GM23248 (cell line): ENCODE measurements at places on chromosomes 5 and 9. TPM values are rescaled to one million over a fixed set of nuclear protein-coding genes. Genes with fewer than 3 reads are reported as not detected.
A peak's percentile ranks its signal among the peaks of the same experiment; 100 is the strongest.

- DNase-seq, result no peak
Observed at GRCh38 chr9:9615086-9615485, 997.7 kb downstream of the PTPRD start.

DNA sequence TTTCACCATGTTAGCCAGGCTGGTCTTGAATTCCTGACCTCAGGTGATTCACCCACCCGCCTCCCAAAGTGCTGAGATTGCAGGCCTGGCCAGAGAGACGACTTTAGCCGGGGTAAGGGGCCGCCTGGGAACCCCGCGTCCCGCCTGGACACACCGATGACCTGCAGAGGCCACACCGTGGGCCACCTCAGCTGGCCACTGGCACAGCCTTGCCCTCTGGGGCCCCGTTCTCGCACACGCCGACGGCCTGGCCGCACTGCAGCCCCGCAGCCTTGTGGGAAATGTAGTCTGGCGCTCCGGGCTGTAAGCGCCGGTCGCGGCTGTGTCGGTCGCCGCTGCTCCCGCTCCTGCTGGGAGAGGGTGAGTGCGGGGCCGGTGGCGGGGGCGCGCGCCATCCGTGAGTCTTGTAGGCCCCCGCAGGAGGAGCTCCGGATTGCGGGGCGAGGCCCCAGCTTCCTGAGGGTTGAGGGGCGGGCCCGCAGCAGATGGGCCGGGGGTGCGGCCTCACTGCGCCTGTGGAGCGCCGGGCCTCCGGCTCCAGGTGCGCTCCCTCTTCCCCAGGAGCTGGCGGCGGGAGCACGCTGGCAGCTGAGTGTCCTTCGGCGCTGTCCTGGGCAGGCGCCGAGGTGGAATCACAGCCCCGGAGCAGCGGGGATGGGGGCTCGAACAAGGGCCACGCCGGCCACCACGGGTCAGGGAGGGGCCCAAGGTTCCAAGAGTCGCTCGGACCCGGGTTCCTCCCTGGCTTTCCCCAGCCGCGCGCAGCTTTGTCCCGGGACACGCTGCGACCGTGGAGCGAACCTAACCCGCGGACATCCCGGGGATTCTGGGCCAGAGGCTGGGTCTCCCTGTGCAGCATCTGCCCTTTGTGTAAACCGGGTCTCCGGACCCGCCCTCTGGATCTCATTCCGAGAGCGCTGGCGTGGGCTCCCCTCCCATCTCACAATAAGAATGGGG lies at the start of gene ZFP2:
TSS of gene ZFP2 (plus strand) at position 299 of the 957 bp plus-strand sequence. CDS start 35,401 bp downstream, outside the sequence.
- DNase-seq, result peak; percentile 76

GRCh38 chr5:20692913-20693312 lies 704.9 kb upstream of the CDH18 start:
- DNase-seq, result no peak

Gene PCDHA9
- total RNA-seq, result not detected in 2 replicates

Gene PNPLA7
- 0.54 and 0.89 TPM in 2 replicates for total RNA-seq

Gene NEUROG1
- not detected in 2 replicates for total RNA-seq

Gene LIX1
- not detected in 2 replicates for total RNA-seq

Gene WNK2
- not detected in 2 replicates for total RNA-seq

GRCh38 chr5:179616002-179616594 lies 7.4 kb downstream of the HNRNPH1 start:
- DNase-seq, result no peak

Gene UBTD2
- total RNA-seq, result 36.4 and 41.4 TPM in 2 replicates

DNA sequence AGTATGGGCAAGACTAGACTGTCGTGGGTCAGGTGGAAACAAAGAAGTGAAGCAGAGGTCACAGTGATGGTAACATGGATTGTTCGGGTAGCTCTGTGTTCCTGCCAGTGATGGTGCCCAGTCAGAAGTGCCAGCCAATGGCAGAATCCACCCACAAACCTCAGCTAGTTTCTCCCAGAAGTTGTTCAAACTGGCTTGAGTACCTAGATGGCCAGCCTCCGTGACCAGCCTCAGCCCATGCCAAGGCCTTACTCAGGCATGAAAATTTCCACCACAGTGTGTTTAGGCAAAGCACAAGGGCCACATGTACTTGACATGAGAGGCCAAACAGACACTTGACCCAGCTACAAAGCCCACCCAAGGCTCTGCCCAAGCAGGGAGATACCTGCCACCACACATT lies 19.4 kb upstream of the BTNL9 start:
- DNase-seq, result no peak

DNA sequence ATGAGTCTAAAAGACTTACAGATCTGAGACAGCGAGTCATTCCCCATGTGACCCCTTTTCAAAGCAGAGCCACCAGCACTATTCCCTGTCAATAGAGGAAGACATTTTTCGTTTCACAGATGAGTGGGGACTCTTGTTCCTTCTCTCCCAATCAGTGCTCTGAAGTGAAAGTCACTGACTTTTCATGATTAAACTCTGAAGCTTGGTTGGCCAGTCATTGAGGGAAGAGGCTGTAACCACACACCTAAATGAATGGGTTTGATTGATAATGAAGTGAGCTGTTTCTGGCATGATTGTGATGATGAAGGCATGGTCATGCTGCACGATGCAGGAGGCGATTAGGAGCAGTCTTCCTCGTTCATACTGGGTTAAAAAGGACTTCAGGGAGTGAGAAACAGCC lies 171.9 kb downstream of the ZNF462 start:
- no peak for DNase-seq

Gene NR2F1
- total RNA-seq, result 14.3 and 17.1 TPM in 2 replicates

Gene DDX31
- total RNA-seq, result 11.0 and 14.9 TPM in 2 replicates

Gene UGT3A2
- total RNA-seq, result not detected in 2 replicates

Gene GDNF
- 2.9 and 3.7 TPM in 2 replicates for total RNA-seq

DNA sequence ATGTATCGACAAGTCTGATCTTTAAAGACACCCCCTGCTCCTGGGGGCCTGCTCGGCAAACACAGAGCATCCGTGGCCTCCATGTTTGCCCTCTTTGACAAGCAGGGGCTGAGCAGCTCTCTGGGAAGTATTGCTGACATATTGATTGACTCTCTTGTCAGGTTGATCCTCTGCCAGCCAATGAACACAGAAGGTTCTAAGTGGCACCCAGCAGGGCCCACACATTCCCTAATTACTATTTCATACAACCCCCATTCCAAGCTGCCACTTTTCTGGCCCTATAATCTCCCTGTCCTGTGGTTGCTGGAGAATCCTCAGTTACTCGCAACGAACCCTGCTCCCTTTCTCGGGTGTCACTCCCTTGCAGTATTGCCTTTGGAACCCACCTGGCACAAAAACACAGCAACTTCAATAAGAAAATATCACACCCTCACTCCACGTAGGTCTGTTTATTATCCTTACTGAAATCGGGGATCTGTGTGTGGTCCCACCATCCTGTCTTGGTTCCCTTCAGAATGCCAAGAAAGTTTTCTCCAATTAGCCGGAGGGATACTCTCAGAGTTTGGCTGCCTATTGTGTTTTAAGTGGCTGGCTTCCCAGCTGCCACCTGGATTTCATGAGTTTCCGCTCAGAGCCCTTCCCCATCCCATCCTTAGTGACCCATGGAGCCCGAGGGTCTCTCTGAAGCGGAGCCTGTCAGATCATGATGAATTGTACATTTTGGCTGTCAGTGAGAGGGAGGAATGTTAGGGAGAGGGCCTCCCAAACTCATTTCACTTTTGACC lies 249.0 kb upstream of the WWC1 start:
- DNase-seq, result no peak

DNA sequence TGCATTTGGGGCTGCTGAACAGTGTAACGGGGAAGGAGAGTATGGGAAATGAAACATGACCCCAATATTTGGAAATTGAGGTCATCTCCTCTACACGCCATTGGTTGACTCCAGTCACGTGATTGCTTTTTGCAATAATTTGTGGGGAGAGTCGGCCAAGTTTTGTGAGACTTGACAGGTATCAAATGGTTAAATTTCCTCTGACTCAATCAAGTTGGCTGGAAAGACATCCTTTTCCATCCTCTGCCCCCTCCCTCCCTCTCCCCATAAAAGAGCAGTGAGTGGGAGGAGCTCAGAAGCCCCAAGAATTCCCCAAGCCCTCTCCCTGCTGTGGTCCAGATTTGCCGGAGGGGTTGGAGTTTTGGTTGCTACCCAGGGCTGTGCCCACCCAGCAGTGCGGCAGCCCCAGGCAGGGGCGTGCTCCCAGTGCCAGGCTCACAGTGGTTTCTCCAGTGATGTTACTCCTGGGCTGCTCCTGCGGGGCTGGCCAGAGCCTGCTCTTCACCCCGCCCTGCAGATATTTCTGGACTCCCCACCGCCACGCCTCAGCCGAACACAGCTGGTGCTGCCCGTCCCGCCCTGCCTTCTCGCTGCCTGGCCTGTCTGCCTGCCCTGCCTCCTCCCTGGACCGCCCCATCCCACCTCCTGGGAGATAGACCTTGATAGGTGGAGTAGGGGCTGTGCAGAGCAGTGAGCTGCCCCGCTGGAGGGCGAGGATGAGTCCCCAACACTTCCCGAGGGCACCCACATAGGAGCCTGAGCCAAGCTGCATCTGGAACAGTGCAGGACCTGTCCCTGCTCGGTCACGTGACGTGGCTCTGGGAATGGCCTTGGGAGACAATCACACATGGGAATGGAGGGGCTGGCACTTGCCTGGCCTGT lies 3.4 kb downstream of the COL5A1 start:
- peak; percentile 98 for DNase-seq

Gene CDX1
- not detected in 2 replicates for total RNA-seq

GRCh38 chr5:86320266-86320665 lies 297.5 kb upstream of the COX7C start:
- no peak for DNase-seq

DNA sequence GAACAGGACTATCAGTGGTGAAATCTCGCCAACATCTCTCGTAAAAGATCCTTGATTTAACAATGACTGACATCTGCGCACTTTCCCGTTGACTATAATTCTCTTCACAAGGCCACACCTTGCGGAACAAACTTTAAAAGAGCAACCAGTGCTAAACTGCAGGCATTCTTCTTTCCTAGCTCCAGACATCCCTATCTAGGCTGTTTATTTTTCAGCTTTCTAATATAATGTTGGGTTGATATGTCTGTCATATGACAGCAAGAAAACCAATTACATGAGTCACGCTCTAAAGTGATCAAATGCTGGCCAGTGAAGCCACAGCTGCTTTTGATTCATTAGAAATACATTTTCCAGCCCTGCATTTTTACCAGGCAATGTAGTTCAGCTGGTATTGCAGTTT lies 162.5 kb downstream of the ELAVL2 start:
- DNase-seq, result no peak

DNA sequence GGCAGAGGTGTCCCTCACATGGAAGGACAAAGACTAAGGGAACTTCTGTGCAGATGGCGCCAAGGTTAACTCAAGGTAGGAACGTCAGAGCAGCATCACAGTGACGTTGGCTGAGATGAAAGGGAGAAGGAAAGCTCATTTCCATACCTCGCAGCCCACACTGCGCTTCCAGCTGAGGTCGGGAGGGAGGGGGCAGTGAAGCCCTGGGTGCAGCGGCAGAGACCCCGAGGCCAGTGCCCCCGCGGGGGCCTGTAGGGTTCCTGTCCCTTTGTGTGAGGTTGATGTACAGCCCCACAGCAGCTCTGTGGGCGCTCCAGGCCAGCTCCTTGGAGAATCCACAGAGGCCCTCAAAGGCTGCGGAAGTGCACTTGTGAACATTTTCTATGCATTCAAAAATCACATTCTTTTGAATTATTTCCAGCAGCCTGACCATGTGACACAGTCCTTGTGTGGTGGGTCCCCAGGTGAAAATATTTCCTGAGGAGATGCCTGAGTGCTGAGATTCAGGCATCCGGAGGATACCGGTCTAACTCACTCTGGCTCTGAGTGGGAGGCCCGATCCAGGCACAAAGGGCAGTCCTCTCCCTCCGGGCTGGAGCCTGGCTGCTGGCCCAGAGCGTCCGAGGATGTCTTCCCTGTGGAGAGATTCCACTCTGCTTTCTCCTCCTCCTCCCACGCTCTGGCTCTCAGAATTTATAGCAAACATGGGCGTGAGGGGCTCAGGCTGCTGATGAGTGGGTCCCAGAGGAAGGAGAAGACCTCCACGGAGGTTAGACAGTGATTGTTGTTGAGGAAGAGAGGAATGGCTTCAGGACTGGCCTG lies 150.7 kb downstream of the ICE1 start:
- DNase-seq, result no peak

DNA sequence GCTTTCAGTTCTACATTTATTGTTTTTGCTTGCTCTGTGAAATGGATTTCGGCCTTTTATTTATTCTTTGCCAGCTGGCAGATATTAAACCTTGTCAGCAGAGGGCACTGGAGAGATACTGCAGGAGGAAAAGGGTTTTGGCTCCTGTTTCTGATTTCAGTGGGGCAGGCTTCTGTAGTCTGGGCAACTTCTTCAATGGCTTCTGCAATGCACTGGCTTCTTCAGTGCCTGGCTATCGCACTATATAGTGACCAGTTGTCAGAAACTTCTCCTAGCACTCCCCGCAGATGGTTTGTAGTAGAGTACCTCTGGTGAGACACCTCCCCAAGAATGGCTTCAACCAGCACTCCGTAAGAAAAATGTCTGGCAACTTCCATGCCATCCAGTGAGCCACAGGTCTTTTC lies 3.2 kb upstream of the NFX1 start:
- peak; percentile 91 for DNase-seq

Gene PCDHB15
- 2.7 and 2.8 TPM in 2 replicates for total RNA-seq

DNA sequence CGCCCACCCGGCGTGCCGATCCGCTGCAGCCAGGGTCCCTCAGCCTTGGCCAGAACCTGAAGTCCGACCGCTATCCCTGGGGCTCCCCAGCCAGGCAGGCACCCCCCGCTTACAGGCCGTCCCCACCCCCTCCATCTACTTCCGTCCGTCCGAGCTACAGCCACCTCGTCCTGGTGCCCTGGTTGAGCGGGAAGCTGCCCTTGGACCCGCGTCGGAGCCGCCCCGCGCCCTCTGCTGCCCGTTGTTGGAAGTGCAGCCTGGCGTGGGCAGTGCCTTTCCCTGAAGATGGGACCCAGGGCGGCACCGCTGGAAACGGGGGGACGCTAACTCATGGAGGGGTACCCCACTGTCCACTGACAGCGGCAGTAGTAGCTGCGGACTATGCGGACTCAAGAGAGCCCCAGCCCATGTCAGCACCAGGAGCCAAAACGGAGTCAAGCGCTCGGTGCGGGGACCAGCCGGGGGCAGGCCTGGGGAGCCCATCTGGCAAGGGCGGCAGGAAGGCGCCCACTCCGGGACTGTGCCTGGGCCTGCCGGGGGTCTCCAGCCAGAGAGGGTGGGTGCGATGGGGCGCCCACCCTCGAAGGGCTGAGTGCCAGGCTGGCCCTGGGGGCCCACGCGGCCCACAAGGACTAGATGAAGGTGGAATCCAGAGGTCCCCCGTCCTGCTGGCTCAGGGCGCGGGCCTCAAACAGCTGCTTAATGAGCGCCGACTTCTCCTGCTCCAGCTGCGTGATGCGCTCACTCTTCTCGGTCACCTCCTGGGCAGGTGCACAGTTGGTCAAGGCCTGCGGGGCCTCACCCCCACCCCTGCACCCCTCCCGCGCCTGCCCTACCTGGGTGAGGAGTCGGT lies 6.1 kb downstream of the SAPCD2 start:
- DNase-seq, result peak; percentile 58
